Stimulated activated naive CD8-positive, alpha-beta T cell treated with anti-CD3 and anti-CD28 coated beads, Interleukin-15, Interleukin-2, amounts not matched to agents 100 U/mL and 50 U/mL, for 24 hours (primary cell): ENCODE measurements at places on chromosomes 2 and 18.

GRCh38 chr2:176188774-176189680, 559 bp downstream of the HOXD1 start:
- DNase-seq, result no peak

GRCh38 chr2:96759548-96759947, 1.2 kb upstream of the CNNM4 start:
- DNase-seq, result no peak

- no peak for DNase-seq
Measured at GRCh38 chr2:96893289-96894150, 23.6 kb upstream of the SEMA4C start.

DNA sequence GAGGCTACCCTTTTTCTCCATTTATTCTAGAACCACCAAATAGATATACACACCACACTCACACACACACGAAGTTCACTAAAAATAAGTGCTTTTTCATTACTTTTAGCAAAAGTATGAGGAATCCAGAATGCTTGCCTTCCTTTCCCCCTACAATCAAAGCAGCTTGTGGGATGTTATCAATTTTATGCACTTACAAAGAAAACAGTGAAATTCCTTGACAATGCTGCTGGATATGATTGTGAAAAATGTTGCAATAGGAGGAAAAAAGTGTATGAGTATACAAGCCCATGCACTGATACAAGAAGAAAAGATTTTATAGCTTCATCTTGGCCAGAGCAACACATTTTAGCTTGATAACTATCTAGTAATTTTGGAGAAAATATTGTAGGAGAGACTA, 269.2 kb downstream of the XIRP2 start:
- no peak for DNase-seq

GRCh38 chr2:106189325-106189724, 4.8 kb downstream of the UXS1 start:
- no peak for DNase-seq

DNA sequence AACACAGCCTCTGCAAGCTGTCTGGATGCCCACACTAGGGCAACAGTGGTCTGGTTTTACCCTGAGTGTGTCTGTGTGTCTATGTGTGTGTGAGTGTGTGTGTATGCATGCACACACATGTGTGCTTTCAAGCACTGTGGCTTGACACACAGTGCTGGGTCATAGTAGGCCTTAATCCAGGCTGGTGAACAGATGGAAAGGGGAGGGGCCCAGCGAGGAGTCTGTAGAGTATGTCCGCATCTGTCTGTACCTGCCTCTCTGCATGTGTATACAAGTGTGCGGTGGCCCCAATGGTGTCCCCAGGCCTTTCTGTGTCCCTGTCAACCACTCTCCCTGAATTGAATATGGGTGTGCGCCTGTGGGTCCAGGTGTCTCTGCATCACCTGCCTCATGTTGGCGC, 9.3 kb upstream of the KCNIP3 start:
- no peak for DNase-seq
